ENCODE measurements at places on chromosomes 5 and 9. TPM values are rescaled to one million over a fixed set of nuclear protein-coding genes. Genes with fewer than 3 reads are reported as not detected.

CATSPER3 gene
- polyA plus RNA-seq: 0.55 TPM

ZNF484 gene
- 0.65 TPM for polyA plus RNA-seq

GABRA1 gene
- not detected for polyA plus RNA-seq

PCDHGA1 gene
- 0.22 TPM for polyA plus RNA-seq

SH3PXD2B gene
- 3.0 TPM for polyA plus RNA-seq

TPPP gene
- 2.7 TPM for polyA plus RNA-seq

MELK gene
- polyA plus RNA-seq: 9.0 TPM

EQTN gene
- polyA plus RNA-seq: not detected

DNLZ gene
- polyA plus RNA-seq: 7.1 TPM

LARP1 gene
- polyA plus RNA-seq: 31.0 TPM

STING1 gene
- polyA plus RNA-seq: 28.3 TPM

ESM1 gene
- 0.16 TPM for polyA plus RNA-seq

KCNT1 gene
- 0.14 TPM for polyA plus RNA-seq

DELE1 gene
- polyA plus RNA-seq: 30.4 TPM

KIF12 gene
- 0.39 TPM for polyA plus RNA-seq

PCAT7 gene
- polyA plus RNA-seq: 0.01 TPM

ANKRD55 gene
- 0.04 TPM for polyA plus RNA-seq

TIMD4 gene
- polyA plus RNA-seq: 0.04 TPM

FBXL17 gene
- 5.5 TPM for polyA plus RNA-seq

OR1J2 gene
- not detected for polyA plus RNA-seq

RUSC2 gene
- polyA plus RNA-seq: 27.2 TPM

CLIC3 gene
- 474 TPM for polyA plus RNA-seq

SAXO1 gene
- 0.02 TPM for polyA plus RNA-seq

PDE6A gene
- polyA plus RNA-seq: 1.5 TPM

RAI14 gene
- polyA plus RNA-seq: 3.4 TPM

LCN15 gene
- not detected for polyA plus RNA-seq

SPATA31A3 gene
- not detected for polyA plus RNA-seq

ZBTB26 gene
- polyA plus RNA-seq: 2.0 TPM

PLCXD3 gene
- 0.10 TPM for polyA plus RNA-seq

HMMR gene
- 2.1 TPM for polyA plus RNA-seq

ORM2 gene
- polyA plus RNA-seq: not detected

FREM1 gene
- 0.18 TPM for polyA plus RNA-seq

SARDH gene
- 0.20 TPM for polyA plus RNA-seq

DHFR gene
- 12.1 TPM for polyA plus RNA-seq

SH2D3C gene
- 2.8 TPM for polyA plus RNA-seq

LRRC70 gene
- polyA plus RNA-seq: 1.2 TPM

STK32A gene
- 0.09 TPM for polyA plus RNA-seq

ZBED3 gene
- 0.67 TPM for polyA plus RNA-seq

CFAP157 gene
- 0.10 TPM for polyA plus RNA-seq

ACOT12 gene
- not detected for polyA plus RNA-seq

TUSC1 gene
- 2.6 TPM for polyA plus RNA-seq

PCDHA1 gene
- polyA plus RNA-seq: not detected

MED27 gene
- polyA plus RNA-seq: 6.1 TPM

TMEM171 gene
- polyA plus RNA-seq: 3.6 TPM

SNCAIP gene
- 1.2 TPM for polyA plus RNA-seq

ZNF366 gene
- 0.21 TPM for polyA plus RNA-seq

CDC20B gene
- not detected for polyA plus RNA-seq

PRR7 gene
- 4.9 TPM for polyA plus RNA-seq

DRD1 gene
- 0.08 TPM for polyA plus RNA-seq

FRMPD1 gene
- polyA plus RNA-seq: 0.04 TPM

NIPAL4 gene
- polyA plus RNA-seq: 5.4 TPM
